Activated naive CD4-positive, alpha-beta T cell treated with anti-CD3 and anti-CD28 coated beads, Interleukin-2, amount 50 U/mL, for 72 hours (primary cell): ENCODE measurements at places on chromosomes 13 and 19. TPM values are rescaled to one million over a fixed set of nuclear protein-coding genes. Genes with fewer than 3 reads are reported as not detected.

F10 gene
- not detected for total RNA-seq

AMH gene
- total RNA-seq = 1.9 TPM

NDFIP2 gene
- total RNA-seq = 152 TPM

SYNE4 gene
- total RNA-seq = 1.8 TPM

PHLDB3 gene
- total RNA-seq = 23.1 TPM

- DNase-seq = no peak
Observed at GRCh38 chr13:91520952-91521351, 122.5 kb downstream of the GPC5 start.

DNA sequence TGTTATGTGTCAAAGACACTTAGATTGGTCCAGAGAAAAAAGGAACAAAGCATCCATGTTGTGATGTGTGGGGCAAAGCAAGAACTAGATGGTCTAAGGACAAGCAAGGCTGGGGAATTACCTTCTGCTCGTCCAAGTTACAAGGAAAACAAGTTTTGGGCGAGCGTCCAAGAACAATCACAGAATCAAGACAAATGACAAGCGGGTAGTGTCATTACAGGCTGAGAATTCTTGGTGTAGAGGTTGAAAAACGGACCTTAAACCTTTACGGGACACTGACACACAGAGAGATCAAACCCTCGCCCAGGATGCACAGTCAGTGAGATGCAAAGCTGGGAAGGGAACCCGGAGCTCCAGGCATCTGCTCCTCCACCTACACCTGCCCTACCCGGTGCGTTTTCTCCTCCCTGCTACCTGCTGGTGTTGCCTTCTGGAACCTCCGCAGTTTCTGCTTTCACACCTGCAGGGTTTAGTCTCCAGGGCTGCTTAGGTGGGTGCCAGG, 515 bp upstream of the ZNF324B start:
- DNase-seq = no peak

GRCh38 chr19:484494-484893, 11.8 kb upstream of the MADCAM1 start:
- DNase-seq = no peak

DNA sequence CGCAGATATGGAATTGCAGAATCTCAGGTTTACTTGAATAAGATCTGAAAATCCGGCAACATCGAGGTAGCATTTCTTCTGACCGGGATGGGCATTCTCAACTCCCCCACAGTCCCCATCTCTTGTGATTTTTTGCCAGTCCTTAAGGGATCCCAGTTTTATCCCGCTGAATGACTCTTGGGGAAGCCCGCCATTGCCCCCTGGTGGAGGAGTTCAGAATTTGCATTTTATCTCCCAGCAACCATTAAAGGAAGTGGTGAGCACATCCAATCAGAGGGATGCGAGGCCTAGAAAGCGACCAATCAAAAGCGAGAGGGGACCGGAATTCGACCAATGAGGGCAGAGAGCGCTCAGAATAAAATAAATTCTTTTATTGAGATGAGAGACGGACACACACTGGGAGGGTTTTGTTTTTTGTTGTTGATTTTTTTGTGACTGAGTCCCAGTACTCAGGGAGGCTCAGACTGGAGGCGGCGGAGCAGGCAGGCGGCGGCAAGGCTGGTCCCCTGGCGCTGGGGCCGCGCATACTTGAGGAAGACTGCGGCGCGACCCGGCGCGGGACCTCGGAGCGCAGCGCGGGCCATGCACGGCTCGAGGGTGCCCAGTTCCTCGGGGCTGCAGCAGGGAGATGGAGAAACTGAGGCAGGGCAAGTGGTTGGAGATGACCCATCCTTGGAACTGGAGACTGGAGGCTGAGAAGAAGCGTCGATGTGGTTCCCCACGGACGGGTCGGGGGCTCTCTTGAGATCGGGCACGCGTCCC, 3.9 kb upstream of the TTC9B start:
- DNase-seq = peak; percentile 76

DNA sequence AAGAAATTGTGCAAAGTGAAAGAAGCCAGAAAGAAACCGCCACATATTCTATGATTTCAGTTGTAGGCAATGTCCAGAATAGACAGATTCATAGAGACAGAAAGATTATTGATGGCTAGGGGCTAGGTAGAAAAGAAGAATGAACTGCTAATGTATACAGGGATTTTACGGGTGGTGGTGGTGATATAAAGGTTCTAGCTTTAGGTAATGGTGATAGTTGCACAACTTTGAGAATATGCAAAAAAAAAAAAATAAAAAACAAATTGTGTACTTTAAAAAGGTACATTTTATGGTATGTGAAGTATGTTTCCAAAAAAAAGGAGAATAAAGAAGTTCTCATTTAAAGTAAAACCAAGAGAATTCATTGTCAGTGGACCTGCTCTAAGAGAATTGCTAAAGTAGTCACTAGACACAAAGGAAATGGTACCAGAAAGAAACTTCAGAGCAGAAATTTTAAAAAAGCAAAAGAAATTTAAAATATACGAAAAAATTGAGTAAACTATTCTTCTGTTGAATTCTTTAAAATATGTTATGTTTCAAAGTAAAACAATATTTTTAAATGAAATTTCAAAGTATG, 680.1 kb downstream of the UQCRFS1 start:
- no peak for DNase-seq

GRCh38 chr13:93377196-93377595, 150.6 kb downstream of the GPC6 start:
- no peak for DNase-seq

GRCh38 chr19:16367261-16367683, 42.6 kb downstream of the KLF2 start:
- no peak for DNase-seq

DNA sequence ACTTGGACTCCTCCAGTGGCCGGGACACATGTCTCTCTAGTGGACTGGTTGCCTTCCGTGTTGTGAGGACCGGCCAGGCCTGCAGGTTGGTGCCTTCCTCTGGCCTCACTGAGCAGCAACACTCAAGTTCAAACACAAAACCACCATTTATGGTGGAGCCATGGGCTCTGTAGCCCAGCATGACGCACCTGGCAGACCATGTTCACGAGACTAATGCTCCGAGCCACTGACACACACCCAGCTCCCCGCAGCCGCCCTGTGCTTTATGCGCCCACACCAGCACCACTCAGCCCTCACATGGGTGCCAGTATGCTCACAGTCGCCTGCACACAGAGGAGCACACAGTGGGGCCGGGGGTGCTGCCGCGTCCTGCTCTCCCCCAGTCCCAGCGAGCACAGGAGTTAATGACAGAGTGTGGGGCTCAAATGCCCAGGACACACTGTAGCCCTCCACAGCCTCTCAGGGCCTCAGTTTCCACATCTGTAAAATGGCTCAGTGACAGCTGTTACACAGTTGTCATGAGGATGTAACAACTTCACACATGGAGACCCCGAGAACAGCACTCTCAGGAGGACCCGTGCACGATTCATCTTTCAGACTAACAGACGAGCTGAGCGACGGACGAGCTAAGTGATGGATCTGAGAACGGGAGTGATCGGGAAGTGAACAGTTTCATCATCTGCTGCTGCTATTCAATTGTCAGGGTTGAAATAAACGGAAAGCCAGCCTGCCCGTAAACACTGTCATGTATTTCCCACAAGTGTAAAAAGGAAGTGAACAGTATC, 7.8 kb downstream of the GAS6 start:
- DNase-seq = peak; percentile 39

- DNase-seq = no peak
Observed at GRCh38 chr13:44989941-44990340, 603 bp downstream of the GPALPP1 start.

DNA sequence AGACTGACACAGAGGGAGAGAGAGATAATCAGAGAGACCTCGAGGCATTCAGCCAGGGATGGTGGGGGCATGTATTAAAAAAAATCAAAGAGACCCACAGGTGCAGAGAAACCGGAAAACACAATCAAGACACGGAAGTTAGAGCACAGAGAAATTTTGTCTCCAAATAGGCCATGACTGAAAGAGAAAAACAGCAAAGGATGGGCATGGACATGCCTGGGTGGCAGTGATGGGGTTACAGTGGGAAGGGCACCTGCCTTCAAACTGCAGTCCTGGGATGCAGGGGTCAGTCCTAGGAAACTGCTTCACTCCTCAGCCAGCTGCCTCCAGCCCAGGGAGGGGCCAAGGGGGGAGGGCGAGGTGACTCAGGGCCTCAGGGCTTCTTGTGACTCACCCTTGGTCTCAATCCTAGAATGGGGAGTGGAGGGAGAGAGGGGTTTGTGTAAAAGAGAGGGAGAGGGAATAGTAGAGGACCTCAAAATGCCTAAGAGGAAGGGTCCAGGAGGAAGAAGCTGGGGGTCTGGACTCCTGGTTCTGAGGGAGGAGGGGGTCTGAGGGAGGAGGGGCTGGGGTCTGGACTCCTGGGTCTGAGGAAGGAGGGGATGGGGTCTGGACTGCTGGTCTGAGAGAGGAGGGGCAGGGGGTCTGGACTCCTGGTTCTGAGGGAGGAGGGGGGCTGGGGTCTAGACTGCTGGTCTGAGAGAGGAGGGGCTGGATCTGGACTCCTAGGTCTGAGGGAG, 3.6 kb upstream of the KCNN4 start:
- peak; percentile 82 for DNase-seq
